Hair follicular keratinocyte (primary cell): ENCODE measurements at places on chromosomes 4 and X. TPM values are rescaled to one million over a fixed set of nuclear protein-coding genes. Genes with fewer than 3 reads are reported as not detected.

SRPX2 gene
- 4.0 and 4.1 TPM in 2 replicates for total RNA-seq

PPBP gene
- 0.49 TPM in 1 of 2 replicates, not detected in the other for total RNA-seq

RAB9B gene
- total RNA-seq, result 0.23 and 0.38 TPM in 2 replicates

MTNR1A gene
- not detected in 2 replicates for total RNA-seq

FAM120C gene
- 1.8 and 4.1 TPM in 2 replicates for total RNA-seq

ATP2B3 gene
- not detected in 2 replicates for total RNA-seq

GAGE2A gene
- total RNA-seq, result not detected in 2 replicates

SMIM10L2A gene
- total RNA-seq, result 0.80 and 2.0 TPM in 2 replicates

CXCL13 gene
- not detected in 2 replicates for total RNA-seq

NR3C2 gene
- under 0.01 TPM in 1 of 2 replicates, not detected in the other for total RNA-seq

SPATA18 gene
- 5.4 and 7.0 TPM in 2 replicates for total RNA-seq

TASL gene
- not detected in 2 replicates for total RNA-seq

UNC5C gene
- total RNA-seq, result 0.04 TPM in 1 of 2 replicates, not detected in the other

ZNF630 gene
- 0.42 and 1.1 TPM in 2 replicates for total RNA-seq

GPAT3 gene
- 1.4 and 4.7 TPM in 2 replicates for total RNA-seq

MSANTD1 gene
- 0.23 TPM in 1 of 2 replicates, not detected in the other for total RNA-seq

CSAG1 gene
- total RNA-seq, result not detected in 2 replicates

FHIP1A gene
- total RNA-seq, result 17.2 and 18.8 TPM in 2 replicates

ZMAT1 gene
- not detected in 2 replicates for total RNA-seq

USP17L28 gene
- total RNA-seq, result not detected in 2 replicates

ARHGAP6 gene
- 0.08 and 0.15 TPM in 2 replicates for total RNA-seq

CLTRN gene
- total RNA-seq, result 0.11 and 0.39 TPM in 2 replicates

TCEAL5 gene
- not detected in 2 replicates for total RNA-seq

FMR1NB gene
- not detected in 2 replicates for total RNA-seq

PABPC5 gene
- total RNA-seq, result 0.08 TPM in 1 of 2 replicates, not detected in the other

TLR2 gene
- 9.9 and 31.2 TPM in 2 replicates for total RNA-seq

TMEM271 gene
- not detected in 2 replicates for total RNA-seq

GC gene
- not detected in 2 replicates for total RNA-seq

SASH3 gene
- not detected in 2 replicates for total RNA-seq
